ENCODE measurements at places on chromosomes 3 and 15.

GRCh38 chr3:185677146-185677829 is 91.2 kb downstream of the SENP2 start:
- no peak for DNase-seq

DNA sequence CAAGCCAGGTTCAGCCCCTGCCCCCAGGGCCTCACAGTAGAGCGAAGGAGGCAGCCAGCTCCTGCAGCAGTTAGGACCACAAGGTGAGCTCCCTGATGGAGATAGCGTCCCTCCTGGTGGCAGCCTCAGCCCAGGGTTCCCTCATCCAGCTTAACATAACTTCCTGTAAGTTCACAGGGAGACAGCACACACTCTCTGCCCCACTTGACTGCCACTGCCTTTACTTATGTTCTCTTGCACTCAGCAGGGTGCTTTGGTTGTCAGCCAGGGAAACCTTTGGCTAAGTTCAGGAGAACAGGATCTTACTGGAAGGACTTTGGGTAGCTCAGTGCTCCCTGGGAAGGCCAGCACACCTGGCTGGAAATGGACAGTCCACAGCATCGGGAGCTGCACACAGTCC is 10.9 kb downstream of the KBTBD13 start:
- DNase-seq = no peak

DNA sequence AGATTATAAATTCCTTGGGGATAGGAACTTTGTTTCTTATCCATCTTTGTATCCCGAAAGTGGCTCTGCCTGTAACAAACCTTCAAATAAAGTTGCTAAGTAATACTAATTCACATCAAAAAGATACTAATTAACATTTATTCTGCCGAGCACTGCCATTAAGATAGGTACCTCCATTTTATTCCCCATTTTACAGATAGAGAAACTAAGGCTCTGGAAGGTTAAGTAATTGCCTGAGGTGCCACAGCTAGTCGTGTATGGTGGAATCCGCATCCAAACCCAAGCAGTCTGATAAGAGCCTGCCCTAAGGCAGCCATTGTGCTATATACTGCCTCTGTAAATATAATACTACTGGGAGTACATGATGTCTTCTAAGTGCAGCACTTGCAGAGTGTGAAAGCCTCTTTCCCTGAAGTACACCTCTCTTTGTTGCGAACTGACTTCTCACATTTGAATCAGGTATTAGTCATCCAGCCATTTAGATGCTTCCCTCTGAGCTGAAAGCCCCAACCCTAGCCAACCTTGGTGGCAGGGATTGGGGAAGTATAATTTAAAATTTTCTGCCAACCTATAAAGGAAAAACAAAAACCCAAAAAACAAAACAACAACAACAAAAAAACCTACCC is 78.5 kb upstream of the CHD2 start:
- no peak for DNase-seq

DNA sequence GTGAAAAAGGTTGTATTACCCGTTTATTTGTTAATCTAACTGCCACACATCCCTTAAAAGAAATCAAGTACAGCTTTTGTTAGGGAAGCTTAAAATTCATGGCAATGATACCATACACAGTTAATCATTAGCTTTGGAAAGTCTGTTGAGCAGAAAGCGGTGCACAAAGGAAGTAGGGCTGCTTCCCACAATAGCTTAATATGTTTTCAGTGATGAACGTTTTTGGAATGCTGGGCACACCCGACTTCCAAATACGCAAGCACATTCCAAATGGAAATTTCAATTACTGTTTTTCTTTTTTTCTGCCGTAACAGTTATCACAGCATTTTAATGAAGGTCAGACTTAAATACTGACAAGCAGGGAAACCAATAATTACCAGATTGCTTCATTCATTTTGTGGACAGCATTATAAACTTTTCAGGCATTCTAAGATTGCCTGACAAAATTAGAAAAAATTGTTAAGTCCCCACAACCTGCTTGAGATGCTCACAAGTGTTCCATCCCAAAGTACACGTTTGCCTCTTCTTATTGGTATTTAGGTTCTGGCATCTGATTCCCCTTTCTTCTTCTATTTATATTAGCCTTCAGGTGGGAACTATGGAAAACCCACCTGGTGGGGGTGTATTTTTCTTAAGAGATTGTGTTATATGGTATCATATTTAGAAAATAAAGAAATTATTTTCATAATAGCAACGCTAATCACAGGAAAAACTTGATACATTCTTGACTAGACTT is 1.1 kb upstream of the ECT2 start:
- no peak for DNase-seq

- no peak for DNase-seq
These were observed 621 bp downstream of the ANXA2 start for GRCh38 chr15:60396958-60397771.
